Sigmoid colon (tissue), 7 donors: ENCODE measurements at places on chromosomes 1 and 21.

GRCh38 chr1:99992760-99993467 is 23.1 kb downstream of the SLC35A3 start:
- no peak for DNase-seq

- DNase-seq = no peak
These were observed 71.5 kb downstream of the ROR1 start for GRCh38 chr1:63845346-63845745.

- no peak for DNase-seq
These were observed 109.9 kb downstream of the LACTBL1 start for GRCh38 chr1:22862752-22863151.

DNA sequence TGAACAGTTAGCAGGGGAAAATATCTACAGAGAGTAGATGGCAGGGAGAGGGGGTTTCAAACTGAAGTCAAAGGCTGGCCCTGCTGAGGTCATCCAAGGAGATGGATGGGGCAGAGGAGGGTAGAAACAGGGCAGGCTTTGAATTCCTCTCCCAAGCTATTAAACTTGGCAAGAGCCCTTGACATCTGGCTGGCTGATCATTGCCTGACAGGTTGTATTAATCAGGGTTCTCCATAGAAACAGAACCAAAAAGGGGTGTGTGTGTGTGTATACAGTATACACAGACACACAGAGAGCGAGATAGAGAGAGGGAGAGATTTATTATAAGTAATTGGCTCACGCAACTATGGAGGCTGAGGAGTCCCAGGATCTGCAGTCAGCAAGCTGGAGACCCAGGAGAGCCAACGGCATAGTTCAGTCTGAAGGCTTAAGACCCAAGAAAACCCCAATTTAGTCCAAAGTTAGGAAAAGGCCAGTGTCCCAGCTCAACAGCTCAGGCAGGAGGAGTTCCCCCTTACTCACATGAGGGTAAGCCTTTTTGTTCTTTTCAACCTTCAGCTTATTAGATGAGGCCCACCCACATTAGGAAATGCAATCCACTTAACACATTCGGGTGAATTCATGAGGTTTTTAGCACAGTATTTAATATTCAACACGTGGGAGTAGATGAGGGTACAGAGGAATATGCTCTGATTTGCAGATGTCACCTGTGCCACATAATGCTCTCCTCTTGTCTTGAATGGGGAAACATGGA is 46.7 kb upstream of the HAO2 start:
- no peak for DNase-seq

- no peak for DNase-seq
These were observed 279.8 kb upstream of the VAMP3 start for GRCh38 chr1:7491109-7491817.

- DNase-seq = peak; percentile 47
These were observed 121.9 kb downstream of the CAMTA1 start for GRCh38 chr1:6907201-6907600.

DNA sequence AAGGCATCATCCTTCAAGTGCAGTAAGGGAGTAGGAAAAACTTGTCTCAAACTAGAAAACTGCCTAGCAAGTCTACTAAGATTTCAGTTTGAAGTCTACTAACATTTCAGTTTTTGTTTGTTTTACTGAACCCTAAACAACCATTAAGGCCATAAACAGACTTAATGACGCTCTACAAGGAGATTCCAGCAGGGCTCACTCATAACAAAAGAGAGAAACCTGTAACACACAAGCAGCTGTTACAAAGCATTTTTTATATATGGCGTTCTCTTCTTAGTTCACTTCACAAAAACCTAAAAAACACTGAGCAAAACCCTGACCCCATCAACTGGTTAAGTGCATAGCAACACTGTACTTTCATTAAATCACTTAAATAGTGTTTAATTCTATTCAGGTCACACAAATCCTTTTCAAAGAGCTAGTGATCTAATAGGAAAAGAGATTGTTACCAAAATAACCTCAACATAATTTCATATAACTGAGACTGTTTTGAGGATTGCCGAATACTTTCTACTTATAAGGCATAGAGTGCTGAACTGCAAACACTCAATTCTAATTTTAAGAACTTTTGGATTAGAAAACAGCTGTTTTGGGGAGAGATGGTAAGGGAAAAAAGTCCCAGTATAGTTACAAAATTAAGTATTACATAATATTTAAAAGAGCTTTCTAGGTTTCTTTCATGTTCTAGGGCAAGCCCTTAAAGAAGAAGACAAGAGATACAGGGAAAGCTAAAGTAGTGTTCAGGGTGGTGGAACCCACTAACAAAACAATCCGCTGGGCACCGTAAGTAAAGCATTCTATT is 1.4 kb downstream of the B3GALNT2 start:
- no peak for DNase-seq

- DNase-seq = peak; percentile 87
These were observed 39.6 kb upstream of the LBR start for GRCh38 chr1:225467193-225468020.

- DNase-seq = no peak
These were observed 72.3 kb downstream of the HUNK start for GRCh38 chr21:31945141-31945540.

DNA sequence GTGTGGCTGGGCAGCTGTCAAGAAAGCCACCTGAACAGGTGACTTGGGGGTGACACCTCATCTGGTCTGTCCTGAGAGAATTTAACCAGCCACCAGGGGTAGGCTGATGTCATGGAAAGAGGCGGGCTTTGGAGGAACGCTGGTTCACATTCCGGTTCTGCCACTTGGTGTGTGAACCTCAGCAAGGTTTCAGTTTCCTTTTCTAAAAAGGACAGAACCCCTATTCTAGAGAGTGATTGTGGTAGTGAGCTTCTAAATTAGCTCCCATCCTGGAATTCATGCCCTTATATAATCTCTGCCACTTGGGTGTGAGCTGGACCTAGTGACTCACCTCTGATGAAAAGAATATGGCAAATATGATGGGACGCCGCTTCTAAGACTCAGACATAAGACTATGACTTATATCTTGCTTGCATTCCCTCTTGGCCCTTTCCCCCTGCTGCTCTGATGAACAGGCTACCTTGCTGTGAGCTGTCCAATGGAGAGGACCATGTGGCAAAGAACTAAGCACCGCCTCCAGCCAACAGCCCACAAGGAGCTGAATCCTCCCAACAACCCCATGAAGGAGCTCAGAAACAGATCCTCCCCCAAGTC is 332.1 kb downstream of the RRAGC start:
- no peak for DNase-seq

- no peak for DNase-seq
These were observed 102.5 kb upstream of the TARDBP start for GRCh38 chr1:10909697-10910680.

DNA sequence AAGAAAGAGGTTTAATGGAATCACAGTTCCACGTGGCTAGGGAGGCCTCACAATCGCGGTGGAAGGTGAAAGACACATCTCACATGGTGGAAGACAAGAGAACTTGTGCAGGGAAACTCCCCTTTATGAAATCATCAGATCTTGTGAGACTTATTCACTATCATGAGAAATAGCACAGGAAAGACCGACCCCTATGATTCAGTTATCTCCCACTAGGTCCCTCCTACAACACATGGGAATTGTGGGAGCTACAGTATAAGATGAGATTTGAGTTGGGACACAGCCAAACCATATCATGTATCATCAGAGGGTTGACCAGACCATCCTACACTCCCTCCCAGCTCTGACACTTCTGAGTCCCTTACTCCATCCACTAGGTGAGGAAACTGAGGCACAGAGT is 143.9 kb upstream of the KLHDC7A start:
- DNase-seq = no peak

GRCh38 chr1:2127187-2128145 is 67.1 kb downstream of the FAAP20 start:
- no peak for DNase-seq

- DNase-seq = no peak
These were observed 50.3 kb upstream of the USP1 start for GRCh38 chr1:62386351-62387121.

DNA sequence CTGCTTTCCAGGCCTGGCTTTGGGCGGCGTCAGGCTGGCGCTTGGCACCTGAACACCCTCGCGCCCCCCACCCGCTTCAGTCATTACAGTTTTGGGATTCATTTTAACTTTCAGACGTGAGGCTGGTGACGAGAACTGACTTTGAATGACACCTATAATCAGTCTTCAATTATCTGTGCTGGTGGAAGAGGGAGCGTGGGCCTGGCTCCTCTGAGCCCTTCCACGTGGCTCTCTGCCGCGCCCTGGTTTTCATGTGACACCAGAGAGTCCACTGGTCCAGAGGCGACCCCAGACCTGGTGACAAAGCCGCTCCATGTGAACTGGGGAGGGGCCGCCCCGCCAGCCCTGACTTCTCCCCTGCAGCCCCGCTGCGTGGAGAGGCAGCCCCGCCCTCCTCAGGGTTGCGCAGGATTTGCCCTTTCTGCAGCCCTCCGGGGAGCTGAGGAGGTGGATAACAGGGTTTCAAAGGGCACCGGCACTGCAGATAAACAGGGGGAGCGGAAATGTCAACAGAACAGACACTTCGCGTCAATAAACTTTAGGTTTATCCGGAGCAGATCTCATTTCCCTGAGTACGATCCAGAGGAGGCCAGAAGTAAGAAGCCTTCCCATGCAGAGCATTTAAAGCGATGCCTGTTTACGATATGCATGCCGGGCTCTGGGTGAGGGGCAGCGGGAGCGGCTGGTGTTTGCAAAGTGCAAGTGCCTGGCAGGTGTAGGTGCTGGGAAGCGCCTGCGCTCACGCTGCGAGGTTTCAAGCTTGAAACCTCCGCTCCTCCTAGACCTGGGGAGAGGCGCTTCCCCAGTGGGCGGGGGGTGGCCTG is 56.4 kb downstream of the AJAP1 start:
- DNase-seq = no peak

- no peak for DNase-seq
These were observed 17.5 kb downstream of the TRABD2B start for GRCh38 chr1:47979724-47980123.

DNA sequence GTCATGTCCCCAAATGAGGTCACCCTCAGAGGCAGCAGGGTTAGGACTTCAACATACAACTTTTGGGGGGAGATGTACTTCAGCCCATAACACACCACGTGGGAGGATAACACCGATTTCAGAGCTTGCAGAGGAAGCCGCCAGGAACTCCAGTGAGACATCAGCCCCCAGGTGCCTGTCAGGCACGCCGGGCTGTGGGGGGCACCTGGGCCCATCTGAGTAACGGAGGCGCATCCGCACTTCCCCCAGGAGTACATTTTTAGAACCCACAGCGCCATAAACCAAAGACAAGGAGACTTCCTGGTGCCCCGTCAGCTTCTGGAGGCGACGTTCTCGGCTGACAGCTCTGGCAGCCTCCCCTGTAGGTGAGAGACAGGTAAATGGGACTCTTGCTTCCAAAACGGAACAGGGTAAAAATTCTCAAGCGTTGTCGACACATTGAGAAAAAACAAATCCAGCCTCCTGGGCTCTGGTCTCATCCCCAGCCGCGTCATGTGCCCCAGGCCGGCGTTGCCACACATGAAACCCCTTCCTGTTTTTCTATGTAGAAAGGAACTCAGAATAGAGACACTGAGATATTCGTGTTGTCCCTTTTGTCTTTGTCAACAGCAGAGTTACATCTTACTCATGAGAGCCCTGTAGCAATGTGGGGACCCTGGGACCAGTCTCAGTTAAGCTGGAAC is 93.3 kb downstream of the PDE9A start:
- peak; percentile 70 for DNase-seq
